ENCODE measurements at places on chromosomes 4 and X.

DNA sequence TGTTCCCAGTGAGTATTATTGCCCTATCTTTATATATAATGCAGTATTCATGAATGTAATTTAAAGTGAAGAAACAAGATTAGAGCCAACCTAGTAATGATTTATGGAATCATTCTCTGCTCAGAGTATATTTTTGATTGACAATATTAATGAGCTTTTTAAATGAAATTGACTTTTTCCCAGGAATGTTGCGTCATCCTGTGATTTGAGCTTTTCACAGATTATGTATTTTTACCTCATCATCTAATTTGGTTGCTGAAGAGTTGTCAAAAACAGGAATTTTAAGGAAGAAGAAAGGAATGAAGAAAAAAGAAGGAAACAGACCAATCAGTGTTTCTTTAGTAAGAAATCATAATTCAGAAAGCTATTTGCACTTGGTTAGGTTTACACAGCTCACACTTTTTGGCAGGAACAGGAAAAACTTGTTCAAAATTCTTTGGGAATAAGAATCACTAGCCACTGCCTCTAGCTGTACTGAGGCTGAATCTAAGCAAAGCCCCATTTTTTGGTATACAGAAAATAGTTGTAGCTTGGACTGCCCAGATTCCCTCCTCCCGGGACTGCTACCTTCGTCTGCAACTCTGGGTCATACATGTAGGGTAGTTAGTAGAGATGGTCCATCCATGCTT, 27.3 kb downstream of the EXOC1 start:
- no peak for DNase-seq

DNA sequence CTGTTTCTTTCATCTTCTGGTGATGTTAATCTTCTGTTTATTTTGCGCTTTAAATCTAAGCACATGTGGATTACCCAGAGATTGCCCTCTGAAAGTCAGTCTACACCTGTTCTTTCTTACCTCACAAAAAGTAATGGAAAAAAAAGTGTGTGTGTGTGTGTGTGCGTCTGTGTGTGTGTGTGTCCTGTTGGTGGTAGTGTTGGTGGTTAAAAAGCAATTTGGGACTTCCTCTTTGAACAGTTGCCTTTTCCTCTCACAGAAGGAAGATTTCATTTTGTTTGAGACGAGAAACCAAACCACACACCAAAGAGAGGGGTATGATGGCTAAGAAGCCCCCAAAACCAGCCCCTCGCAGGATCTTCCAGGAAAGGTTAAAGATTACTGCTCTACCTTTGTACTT, at the start of gene STAP1:
Gene STAP1 (plus strand): TSS at position 235 of the 400 bp plus-strand sequence. CDS start 83 bp downstream, at position 318.
- no peak for DNase-seq

DNA sequence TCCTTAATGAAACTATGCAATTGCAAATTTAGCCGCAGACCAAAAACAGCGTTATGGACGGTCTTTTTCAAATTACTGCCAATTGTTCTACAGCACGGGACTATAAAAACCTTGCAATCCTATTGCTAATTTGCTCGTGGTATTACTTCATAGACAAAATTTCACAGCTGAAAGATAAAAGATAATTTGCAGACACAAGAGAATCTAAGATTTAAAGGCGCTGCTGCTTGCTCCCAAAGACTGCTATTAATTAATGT, 1.4 kb upstream of the CAMK2D start:
- no peak for DNase-seq

DNA sequence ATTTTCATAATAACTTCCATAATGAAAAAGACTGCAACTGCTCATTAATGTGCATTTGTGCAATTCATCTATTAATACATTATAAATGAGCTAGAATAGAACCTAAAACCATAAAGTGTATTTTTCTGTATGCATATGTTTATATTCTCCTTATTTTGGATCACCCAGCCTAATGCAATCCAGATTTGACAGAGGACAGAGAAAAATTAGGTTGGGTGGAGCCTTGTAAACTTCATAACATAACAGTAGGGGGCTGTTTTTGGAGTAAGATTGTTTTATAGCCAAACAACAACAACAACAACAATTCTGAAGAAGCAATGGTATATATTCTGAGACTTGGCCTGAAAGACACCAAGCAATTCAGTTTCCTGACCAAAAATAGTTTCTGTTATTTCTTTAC, 615.3 kb upstream of the SLIT2 start:
- DNase-seq = no peak

DNA sequence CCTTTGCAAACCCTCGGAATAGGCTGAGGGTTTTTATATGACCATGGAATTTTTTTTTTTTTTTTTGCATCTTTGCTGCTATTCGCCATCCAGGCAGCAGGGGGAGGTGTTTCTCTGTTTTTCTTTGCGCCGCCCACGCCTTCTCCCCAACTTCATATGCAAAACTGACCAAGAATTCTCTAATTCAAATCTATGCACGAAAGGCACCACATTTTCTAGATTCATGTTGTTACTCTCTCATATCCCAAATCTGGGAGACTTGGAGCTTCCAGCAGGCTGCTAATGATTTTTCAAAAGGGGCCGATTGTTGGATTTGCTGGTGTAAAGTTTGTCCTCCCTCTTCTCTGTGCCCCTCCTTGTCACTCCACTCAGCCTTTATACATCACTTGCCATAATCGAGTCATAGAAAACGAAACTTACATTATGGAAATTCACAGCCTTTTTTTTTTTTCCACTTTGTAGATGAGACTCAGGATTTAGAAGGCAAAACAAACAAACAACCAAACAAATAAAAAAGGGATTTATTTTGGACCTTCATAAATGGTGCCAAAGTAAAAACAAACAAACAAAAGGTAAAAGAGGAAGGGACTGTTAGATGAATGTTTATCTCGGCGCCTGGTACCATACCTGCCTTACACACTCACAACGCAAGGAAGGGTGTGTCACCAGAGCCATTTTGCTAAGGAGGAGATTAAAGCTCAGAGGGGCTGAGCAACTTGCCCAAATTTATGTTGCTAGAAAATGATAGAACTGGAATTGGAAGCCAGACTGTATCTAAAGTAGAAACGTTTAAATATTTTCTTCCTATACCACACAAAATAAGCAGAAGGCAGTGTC, 29.3 kb upstream of the BOD1L1 start:
- DNase-seq = peak; percentile 38

DNA sequence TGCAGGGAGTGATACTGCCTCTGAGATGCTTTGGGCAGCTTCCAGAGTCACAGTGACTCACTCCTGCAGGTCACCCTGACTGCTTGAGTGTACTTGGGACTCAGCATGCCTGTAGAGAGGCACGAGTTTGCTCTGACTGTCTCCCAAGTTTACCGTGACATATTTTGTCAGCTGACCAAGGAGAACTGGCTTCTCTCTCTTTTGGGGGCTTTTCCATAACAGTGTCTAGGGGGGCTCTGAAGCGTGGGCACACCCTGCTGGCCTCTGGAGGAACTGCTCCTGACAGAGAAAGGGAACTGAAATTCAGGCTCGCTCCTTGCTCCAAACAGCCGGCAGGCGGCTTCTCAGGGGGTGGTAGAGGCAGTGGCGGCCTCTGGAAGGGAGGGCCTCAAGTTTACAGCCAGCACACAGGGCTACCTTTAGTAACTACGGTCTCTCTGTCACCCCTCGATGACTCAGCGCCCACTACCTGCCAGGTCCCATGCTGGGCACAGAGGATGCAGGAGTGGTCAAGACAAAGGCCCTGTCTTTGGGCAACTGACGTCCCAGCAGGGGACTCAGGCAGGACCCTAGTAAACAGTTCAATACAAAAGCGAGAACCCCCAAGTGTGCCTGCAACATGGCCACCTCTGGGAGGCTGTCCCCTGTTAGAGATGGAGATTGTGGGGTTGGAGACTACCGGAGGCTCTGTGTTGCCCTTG, 17.8 kb downstream of the ZNF185 start:
- no peak for DNase-seq

DNA sequence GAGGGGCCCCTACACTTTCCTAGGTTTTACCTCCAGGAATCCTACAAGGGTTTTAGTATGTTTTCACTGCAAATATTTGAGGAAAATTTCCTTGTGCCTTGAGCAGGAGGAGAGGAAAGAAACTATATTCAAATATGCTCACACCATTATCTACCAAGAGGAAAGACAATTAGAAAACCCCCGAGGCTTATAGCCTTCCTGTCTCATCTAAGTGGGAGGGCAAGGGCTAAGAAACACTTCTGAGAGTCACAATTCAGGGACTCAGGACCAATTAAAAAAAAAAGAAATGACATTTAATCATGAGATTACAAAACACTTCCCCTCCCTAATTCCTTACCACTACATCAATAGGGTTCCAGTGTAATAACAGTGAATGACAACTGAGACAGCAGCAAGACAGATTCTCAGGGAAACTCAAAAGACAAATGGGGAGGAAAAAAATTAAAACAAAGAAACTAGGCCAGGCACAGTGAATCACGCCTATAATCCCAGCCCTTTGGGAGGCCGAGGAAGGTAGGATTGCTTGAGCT, 45.6 kb downstream of the ATRX start:
- no peak for DNase-seq

- DNase-seq = no peak
Measured at GRCh38 chrX:129123795-129124194, 399.5 kb downstream of the SMARCA1 start.
